HEK293T (cell line): ENCODE measurements at places on chromosomes 7 and 10.

GRCh38 chr10:100183481-100183880 is 2.3 kb downstream of the ERLIN1 start:
- no peak for DNase-seq

GRCh38 chr7:85090143-85090542 is 96.7 kb downstream of the SEMA3D start:
- no peak for DNase-seq

DNA sequence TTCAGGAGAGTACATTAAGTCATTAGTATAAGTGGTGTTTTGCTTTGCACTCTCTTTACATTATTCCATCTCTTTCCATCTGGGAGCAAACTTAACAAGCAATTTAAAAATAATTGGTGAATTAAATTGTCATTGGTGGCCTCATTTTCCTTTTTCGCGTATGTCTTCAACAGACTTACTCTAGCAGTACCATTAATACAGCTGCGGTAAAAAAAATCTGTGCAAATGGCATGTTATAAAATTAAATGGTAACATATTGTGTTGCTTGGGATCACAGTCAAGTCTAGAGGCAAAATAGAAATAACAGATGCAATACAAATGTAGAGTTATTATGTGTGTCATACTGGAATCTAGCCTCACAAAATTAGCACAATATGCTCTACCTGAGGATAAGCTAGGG is 322.4 kb downstream of the PCDH15 start:
- no peak for DNase-seq

DNA sequence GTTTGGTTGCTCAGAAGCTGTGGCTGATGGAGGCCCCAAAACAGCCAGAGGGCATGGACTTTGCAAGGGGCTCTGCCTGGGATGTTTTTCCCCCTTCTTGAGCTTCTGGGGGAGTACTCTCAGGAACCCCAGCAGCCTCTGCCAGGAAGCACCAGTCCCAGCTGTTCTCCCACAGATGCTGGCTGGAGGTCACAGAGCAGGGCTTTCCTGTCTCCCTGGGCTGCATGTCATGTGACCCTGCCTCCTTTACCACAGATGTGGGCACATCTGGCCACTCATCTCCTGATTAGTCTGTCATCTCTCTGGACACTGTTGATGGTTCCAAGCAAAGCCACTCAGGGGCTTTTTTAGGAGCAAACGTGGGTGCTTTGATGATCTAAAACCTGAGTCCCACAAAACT is 136.7 kb downstream of the NEURL1 start:
- DNase-seq: no peak

- no peak for DNase-seq
These were observed 11.4 kb downstream of the CXCL12 start for GRCh38 chr10:44373341-44373995.

- no peak for DNase-seq
These were observed 159.8 kb downstream of the WNT2 start for GRCh38 chr7:117163101-117163500.
